Activated CD8-positive, alpha-beta memory T cell treated with anti-CD3 and anti-CD28 coated beads for 48 hours (primary cell): ENCODE measurements at places on chromosomes 16 and 17.

DNA sequence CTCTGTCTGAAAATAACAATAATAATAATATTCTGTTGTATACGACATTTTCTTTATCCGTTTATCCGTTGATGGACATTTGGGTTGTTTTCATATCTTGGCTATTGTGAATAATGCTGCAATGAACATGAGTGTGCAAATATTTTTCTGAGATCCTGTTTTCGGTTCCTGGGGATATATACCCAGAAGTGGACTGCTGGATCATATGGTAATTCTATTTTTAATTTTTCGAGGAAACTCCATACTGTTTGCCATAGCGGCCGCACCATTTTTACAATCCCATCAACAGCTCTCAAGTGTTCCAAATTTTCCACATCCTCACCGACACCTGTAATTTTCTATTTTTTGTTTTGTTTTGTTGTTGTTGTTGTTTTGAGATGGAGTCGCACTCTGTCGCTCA, 5.3 kb upstream of the PRSS41 start:
- no peak for DNase-seq

DNA sequence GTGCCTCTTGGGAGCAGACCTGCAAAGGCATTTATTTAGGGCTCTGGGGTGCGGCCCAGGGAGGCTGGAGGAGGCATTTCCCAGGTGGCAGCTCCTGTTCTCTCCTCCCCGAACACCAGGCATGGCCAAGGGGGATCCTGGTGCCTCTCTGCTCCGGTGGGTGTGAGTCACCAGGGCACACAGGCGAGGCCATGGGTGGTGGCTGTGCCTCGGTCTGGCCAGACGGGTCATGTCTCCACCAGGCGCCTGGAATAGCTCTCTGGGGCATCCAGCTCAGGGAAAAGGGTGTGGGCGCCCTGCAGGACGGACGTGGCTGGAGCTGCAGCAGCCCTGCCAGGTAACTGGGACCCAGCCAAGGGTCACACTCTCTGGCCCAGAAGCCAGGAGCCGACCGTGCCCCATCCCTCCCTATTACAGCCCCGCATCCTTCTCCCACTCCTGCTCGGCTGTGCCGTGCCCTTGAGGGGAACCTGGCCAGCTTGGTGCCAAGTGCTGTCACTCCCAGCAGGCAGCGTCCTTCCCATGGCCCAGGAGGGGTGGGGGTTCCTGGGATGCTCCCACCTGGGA, 25.8 kb downstream of the SOX8 start:
- no peak for DNase-seq

DNA sequence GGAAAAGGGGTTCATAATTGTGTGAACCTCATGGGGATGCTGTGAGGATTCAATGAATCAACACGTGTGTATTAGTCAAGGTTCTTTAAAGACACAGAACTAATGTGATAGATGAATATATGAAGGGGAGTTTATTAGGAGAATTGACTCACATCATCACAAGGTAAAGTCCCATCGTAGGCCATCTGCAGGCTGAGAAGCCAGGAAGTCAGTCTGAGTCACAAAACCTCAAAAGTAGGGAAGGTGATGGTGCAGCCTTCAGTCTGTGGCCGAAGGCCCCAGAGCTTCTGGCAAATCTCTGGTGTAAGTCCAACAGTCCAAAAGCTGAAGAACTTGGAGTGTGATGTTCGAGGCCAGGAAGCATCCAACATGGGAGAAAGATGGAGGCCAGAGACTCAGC, 413.4 kb downstream of the CDH13 start:
- DNase-seq = no peak

DNA sequence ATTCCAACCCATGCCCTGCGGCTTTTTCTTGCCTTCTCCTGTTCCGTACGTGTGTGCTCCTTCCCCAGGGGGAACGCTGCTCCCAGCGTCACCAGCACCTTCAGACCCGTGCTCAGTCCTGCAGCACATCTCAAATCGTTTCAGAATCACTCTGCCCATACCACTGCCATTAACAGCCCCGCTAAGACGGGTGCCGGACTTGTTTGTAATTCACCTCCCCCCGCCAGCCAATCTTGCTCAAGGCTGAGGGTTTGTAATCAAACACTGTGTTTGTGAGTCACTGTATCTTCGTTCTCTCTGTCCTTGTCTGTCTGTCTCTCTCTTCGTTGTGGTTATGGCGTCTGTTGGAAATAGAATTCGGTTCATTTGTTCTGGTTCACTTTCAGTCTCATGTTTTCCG, 17.3 kb downstream of the CARD14 start:
- DNase-seq = no peak

GRCh38 chr17:82012640-82013295, 9.9 kb downstream of the CENPX start:
- no peak for DNase-seq

DNA sequence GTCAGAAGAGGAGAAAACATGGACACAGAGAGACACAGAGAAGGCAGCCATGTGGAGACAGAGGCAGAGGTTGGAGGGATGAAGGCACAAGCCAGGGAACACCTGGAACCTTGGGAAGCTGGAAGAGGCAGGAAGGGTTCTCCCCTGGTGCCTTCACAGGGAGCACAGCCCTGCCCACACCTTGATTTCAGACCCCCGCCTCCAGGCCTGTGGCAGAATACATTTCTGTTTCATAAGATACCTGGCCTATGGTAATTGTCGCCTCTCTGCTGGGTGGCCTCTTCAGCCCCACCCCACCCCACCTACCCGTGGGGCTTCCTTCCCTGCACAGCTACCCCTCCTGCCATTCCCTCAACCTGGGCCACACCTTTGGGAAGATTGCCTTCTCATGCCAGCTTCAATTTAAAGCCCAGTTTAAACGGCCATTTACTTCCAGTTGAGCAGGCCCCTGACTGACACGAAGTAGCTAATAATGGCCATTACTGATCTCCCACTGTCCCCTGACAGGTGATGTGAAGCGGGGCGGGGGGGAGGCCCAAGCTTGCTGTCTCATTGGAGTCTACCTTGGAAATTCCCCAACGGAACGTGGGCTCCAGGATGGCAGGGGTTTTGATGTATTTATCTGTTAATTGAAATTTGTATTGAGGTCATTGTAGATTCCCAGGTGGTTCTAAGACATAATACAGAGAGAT, 291.7 kb upstream of the FOXF1 start:
- DNase-seq = no peak

GRCh38 chr16:1431497-1432270, 806 bp downstream of the PERCC1 start:
- no peak for DNase-seq

- DNase-seq = no peak
Observed at GRCh38 chr16:12398029-12398682, 405.5 kb downstream of the CPPED1 start.

- no peak for DNase-seq
Observed at GRCh38 chr17:54013072-54013471, 190.3 kb downstream of the KIF2B start.

DNA sequence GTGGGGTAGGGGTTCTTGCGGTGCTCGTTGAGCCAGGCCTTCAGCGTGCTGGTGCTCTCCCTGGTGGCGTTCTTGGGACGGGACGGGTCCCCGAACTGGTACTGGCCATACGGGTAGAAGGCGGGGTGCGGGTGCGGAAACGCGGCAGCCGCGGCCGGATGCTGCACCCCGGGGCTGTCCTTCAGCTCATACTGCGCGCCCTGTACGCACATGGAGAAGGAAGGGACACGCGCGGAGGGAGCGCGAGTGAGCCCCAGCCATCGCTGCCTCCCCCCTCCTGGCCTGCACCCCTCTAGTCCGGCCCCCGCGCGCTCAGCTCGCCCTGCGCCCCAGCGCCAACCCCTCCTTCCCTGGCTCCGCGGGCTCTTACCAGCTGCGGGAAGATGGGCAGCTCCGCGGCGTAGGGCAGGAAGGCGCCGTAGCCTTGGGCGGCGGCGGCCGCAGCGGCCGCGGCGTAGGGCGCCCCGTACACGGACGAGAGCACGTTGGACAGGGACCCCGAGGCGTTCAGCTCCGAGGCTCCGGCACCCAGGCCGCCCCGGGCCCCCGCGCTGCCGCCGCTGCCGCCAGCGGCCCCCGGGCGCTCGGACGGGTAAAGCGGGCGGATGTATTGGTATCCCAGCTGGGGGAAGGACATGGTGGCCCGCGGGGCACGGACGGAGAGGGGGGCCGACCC, 1.0 kb downstream of the IRX3 start:
- DNase-seq = no peak

DNA sequence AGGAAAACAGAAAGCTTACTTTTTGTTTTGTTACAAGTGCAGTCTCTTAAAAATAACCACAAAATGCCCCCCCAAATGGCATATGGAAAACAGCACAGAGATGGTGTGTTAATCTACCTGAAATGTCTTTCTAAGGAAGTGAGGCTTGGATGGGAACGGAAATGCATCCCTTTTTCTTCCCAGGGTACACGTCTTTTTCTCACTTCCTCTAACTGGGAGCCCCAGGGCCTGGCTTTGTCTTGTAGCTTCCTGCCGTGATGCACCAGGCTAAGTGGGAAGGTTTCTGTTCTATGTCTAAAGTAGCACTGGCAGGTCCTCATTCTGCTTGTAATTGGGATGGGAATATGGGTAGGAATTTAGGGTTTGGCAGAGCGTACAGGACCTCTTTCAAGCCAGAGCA, 52.5 kb upstream of the CACNG3 start:
- no peak for DNase-seq

GRCh38 chr16:51184702-51185433, 33.8 kb upstream of the SALL1 start:
- no peak for DNase-seq

DNA sequence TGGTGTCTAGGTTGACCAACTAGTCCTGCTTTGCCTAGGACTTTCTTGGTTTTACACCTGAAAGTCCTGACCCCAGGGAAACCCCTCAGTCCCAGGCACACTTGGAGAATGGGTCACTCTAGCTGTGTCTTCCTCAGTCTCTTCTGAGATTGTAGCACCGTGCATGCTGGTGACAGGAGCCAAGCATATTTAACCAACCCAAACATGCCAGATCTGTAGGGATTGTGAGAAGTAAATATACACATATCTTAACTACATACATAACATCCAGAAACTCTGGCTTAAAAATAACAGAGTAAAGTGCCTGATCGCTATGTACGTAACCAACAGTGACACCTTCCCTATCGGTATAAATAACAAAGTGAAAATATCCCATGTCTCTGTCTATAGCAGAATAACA, 158.1 kb downstream of the HAPSTR1 start:
- DNase-seq = no peak

DNA sequence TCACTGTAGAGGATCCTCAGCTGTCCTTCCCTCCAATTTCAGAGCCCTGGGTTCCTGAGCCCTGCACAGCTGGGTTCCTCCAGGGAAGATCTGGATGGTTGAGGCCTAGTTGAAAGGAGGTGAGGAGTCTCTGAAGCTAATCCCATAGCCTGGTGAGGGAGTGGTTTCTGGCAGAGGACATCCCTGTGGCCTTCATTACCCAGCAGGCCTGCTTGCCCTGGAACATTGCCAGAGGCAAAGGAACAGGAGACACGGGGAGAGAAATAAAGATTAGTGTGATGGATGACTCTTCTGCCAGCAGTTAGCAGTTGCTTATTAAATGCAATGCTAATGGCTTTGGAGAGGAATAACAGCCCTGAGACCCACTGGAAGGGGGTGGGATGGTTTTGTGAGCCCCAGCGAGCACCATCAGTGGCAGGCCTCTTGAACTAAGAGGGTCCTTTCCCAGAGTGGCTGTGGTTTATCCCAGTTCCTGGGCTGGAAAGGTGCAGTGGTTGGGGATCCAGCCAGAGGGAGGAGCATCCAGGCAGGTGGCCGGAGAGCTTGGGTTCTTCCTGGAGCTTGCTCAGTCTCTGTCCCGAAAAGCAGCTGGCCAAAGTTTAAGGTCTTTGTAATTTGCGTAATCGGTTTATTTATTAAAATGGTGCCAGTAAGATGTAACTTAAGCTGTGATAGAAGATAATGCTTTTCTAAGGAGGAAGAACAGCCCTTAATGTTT, 209.7 kb downstream of the CCDC182 start:
- no peak for DNase-seq

DNA sequence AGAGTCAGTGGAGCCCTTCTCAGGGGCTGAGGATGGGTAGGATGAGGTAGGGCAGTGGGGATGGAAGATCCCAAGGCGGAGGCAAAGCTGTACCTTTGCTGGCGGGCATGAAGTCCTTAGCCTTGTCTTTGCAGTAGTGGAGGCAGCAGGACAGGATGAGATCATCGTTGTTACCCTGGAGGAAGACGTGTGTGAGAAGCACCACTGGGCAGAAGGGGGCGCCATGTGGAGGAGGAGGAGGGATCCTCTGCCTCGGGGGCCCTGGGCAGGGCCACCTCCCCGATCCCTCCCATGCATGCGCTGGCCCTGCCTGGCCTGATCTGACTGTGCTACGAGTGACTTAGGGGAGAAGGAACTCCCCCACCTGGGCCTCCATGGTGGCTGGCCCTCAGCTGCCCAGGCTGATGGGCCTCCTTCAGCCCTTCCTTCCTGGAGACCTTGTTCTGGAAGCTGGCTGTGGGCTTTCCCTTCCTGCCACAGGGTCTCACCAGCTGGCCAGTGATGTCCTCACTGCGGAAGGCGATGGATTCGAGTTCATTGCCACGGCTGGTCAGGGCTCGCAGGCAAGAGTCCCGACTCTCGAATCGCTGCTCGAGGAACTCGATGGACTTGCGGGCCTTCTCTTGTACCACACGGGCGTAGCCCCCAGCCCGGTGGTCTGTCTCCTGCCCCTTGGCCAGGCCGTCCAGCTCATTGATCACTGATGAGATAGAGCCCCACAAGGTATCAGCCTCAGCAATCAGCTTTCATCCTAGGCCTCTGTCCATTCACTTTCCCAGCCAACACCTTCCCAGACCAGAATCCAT, 10.3 kb downstream of the HIC1 start:
- no peak for DNase-seq

- no peak for DNase-seq
Observed at GRCh38 chr17:29151567-29151966, 28.6 kb downstream of the MYO18A start.

GRCh38 chr16:50889746-50890145, 147.9 kb downstream of the CYLD start:
- no peak for DNase-seq

DNA sequence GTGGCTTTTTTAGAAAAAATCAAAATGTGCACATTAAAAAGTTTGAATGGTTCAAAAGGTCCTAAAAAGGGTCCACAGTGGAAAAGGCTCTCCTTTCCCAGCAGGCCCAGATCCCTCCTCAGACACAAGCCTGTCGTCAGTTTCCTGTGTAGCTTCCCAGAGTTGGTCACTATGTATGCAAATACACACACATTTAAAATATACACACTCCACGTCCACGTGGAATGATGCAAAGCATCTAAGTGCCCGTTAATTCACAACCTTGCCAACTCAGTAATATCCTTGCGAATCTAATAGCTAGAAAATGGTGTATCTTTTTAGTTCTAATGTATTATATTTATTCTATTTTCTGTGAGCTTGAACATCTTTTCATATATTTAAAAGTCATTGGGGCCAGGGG, 17.7 kb downstream of the NLRC5 start:
- no peak for DNase-seq

DNA sequence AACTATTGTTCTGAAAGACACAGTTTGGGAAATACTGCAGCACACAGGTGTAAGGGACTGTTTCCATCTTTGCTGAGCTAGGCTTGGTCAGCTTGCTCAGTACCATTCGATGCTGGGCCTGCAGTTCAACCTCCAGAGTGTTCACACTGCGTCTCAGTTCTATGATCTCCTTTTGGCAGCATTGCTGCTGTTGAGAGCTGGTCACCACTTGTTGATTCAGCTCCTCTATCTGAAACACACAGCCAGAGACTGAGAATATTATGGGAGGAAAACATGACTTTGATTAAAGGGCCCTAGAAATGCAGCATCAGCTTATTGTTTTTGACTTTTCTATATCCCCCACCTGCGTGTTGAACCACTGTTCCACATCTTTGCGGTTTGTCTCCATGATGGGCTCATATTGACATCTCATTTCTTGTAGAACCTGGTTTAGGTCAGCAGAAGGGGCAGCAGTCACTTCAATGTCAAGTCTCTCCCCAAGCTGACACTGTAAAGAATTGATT, 4.6 kb downstream of the KRT39 start:
- no peak for DNase-seq

- no peak for DNase-seq
Observed at GRCh38 chr16:87968541-87968940, 17.3 kb downstream of the BANP start.
